ENCODE measurements at places on chromosomes 5 and 9.

DNA sequence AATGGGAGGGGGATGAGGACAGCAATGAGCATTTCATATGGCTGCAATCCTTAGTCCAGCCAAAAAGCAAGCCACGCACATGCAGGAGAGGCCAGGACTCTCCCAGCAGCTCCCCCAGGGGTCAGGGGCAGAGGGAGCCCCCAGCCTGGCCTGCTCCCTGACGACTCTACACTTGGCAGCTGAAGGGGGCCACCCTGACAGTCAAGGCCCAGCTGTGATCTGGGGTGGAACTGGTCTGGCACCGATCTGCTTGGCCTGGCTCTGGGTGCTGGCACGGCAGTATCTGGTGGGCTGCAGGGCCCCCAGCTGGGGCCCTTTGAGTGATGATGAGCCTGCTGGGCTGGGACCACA is 118.1 kb downstream of the ADAMTS2 start:
- DNase-seq: no peak

DNA sequence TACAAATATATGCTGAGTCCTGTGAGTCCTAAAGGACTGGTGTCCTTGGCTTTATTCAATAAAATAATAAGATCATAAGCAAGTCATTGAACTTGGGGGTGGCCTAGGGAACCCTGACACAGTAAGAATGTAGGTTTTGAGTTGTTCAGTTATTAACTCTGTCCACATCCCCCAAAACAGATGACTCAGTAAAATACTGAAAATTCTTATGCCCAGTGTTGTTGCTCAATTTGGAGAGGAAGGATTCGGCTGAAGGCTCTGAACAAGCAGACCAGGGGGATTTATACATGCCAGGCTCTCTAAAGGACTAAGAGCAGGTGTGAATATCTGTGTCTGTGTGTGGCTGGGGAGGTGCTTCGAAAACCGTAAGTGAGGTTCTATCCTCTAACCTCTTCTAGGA is 173.7 kb downstream of the RMI1 start:
- no peak for DNase-seq

DNA sequence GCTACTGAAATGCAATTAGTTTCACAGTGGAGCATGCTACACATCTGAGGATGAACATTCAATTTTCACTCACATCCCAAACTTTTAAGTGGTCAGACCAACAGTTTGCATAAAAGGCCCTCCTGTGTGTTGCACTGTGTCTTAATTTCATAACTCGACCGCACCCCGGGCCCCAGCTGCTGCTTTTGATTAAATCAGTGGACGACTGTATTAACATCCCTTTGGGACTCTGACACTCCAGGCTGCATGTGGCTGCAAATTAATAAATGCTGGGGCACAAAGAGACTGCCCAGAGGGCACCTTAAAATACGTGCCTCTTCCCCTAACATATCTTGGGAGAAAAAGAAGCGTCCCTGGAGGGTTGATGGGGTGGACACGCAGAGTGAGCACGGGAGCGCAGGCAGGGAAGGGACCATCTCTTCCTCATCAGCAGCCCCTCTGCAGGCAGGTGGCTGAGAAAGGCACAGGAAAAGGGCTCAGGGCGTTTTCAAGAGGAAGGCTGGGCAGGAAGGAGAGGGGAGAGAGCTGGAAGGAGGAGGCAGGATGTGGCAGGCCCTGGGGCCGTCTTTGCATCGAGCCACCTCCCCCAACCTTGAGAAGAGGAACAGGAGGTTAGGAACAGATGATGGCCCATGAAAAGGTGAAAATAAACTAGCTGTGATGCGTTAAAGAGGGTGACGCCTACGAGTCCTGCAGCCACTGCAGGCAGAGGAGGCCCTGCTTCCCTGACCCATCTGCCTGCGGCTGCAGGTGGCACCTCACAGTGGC is 18.6 kb downstream of the MED10 start:
- DNase-seq: no peak

- DNase-seq: no peak
Measured at GRCh38 chr9:136629879-136630661, 32.6 kb upstream of the EGFL7 start.

DNA sequence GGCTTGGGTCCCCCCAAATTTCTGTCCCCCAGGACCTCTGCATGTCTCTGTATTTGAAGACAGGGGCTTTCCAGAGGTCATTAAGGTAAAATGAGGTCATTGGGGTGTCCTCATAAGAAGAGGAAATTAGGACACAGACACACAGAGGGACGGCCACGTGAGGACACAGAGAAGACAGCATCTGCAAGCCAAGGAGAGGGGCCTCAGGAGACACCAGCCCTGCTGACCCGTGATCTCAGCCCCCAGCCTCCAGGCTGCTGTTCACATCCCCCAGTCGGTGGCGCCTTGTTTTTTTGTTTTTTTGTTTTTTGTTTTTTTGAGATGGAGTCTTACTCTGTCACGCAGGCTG is 1.2 kb upstream of the CCDC183 start:
- no peak for DNase-seq

- no peak for DNase-seq
Measured at GRCh38 chr5:116883875-116884274, 309.3 kb upstream of the SEMA6A start.

Data from kidney epithelial cell (primary cell).